HT1080 (cell line): ENCODE measurements at places on chromosomes 11 and 22. TPM values are rescaled to one million over a fixed set of nuclear protein-coding genes. Genes with fewer than 3 reads are reported as not detected.

GRCh38 chr11:70557742-70558485 is 159.6 kb downstream of the CTTN start:
- no peak for DNase-seq

DNA sequence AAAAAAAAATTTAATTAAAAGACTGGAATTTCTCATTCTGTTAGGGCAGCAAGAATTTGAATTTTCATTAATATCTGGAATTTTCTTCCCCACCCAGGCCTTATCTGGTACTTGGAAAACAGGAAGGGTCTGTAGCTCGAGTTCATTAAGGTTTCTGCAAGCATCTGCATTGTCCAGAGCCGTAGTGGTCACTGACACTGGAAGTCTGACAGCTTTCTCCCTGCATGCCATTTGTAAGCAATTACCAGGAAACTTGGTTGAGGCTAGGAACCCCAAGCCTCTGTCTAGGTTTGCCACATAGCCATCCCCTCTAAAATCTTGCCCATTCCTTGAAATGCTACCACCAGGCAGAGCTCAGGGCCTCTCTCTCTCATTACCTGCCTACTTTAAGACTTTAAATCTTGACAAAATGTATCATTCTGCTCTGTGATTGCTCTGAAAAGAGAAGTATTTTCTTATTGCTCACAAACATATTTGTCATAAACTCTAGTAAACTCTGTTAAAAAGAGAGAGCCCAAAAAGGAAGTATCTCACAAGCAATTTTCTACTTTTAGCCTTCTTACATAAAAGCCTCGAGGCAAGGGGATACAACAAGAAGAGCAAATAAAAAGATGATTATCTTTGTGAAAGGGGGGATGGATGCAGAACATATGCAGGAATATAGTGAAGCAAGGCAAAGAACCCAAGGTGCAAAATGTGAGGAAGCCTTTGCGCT is 5.5 kb upstream of the PGM2L1 start:
- no peak for DNase-seq

DNA sequence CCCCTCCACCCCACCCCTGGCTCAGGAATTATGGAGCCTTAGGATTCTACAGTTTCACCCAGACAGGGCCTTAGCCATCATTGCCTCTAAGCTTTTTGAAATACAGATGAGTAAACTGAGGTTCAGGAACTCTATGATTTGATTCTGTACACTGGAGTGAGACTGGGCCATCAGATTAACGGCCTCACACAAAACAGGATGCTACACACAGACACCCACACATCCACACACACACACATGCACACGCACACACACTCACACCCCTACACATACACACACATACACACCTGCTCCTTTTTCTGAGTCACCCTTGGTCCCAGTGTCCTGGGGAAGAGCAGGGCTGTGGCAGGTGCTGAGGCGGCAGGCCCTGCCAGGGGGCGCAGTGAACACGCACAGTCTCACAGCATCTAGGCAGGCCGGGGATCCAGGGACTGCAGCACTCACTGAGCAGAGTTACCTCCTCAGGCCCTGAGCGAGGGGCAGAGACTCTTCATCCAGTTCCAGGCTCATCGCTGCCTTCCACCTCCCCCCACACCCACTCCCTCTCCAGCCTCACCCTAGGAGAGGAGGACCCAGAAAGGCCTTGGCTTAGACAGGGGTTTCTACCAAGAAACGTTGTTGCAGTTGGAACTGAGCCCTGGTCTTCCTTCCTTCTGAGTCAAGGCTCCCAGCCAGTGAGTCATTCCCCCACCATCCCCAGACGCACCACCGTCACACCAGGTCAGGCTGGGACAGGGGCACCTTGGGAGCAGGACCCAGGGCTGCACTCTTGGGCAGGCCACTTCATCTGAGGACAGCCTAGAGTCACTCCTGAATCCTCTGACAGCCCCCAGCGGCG is 89.8 kb upstream of the PARVA start:
- peak; percentile 97 for DNase-seq

- no peak for DNase-seq
Measured at GRCh38 chr11:44877571-44878497, 72.8 kb downstream of the TP53I11 start.

DNA sequence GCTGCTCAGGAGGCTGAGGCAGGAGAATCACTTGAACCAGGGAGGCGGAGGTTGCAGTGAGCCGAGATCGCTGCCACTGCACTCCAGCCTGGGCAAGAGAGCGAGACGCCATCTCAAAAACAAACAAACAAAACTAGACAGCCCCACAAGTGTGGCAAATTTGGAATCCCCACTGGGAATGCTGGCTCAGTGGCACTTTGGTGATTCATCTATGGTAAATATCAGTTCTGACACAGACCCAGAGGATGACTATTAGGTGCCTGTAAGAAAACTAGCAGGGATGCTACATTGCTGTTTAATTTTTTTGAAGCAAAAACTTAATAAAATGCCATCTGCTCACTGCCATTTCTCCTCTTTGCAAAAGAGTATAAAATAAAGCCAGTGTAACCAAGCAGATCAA is 107.9 kb downstream of the NAT10 start:
- peak; percentile 40 for DNase-seq

DNA sequence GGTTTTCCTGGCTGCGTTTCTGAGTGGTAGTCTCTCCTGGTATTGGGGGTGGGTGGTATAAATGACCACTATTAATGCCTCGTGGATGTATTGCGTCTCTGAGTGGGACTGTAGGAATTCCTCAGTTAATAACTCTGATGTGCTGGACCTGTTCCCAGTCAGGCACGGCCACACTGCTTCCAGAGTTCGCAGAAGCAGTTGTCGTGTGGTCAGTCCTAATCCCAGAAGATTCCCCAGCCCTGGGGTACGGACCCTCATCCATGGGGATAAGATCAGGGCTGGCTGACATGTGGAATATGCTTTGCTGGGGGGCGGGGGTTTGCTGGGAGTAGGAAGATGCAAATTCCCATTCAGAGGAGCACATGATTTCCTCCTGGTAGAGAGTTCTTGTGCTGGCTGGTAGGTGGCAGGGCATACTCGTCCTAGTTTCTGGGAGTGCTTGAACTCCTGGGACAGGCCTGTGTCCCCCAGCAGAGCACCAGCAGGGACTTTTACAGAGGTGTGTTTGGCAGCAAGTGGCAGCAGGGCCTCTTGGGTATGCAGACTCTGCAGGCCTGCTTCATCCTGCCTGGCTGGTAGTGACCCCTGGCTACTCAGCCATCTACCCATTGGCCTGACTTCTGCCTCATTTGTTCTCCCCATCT is 157.4 kb downstream of the NAV2 start:
- DNase-seq, result no peak

DNA sequence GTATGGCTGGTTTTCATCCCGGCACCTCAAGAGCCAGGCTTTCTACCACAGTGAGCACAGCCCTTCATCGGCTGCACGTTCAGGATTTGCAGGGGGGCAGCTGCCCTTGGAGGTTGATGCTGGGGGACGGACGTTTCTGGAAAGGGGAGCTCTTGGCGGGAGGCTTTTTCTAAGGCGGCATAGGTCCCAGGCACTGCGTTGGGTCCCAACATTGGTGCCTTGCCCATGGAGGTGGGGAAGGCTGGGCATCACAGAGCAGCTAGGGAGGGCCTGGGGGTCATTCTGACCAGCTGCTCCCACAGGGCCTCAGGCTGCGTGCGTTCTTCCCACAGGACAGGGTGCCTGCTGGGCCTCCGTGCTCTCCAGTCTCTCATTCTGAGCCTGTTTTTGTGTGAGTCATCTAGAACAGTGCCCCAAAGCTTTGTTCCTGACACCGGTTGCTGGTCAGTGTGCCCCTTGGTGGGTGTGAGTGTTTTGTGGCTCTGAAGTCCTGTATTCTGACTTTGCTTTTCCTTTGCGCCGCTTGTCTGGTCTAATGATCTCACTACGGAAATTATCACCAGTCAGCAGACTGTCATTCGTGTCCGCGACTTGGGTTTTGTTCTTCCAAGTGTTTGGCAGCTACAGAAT is 275.9 kb downstream of the TBC1D22A start:
- no peak for DNase-seq

GRCh38 chr11:122803306-122803705 is 35.0 kb upstream of the CRTAM start:
- peak; percentile 93 for DNase-seq

DNA sequence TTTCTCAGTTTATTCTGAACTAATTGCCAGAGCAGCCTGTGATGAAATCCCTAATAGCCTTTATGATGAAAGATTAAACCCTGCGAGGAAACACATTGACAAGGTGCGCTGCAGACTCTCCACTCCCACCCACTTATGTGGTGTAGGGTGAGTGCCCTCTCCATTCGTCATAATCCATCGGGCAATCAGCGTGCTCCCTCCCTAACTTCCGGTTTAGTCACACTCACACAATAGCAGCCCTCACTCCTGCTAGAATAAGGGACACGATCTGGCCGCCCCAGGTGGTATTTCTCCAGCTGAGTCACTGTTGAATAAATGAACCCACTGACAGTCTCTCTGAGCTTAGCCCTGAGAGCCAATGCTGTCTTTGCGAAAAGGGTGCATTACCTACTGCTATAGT is 188.3 kb downstream of the OPCML start:
- peak; percentile 93 for DNase-seq

DNA sequence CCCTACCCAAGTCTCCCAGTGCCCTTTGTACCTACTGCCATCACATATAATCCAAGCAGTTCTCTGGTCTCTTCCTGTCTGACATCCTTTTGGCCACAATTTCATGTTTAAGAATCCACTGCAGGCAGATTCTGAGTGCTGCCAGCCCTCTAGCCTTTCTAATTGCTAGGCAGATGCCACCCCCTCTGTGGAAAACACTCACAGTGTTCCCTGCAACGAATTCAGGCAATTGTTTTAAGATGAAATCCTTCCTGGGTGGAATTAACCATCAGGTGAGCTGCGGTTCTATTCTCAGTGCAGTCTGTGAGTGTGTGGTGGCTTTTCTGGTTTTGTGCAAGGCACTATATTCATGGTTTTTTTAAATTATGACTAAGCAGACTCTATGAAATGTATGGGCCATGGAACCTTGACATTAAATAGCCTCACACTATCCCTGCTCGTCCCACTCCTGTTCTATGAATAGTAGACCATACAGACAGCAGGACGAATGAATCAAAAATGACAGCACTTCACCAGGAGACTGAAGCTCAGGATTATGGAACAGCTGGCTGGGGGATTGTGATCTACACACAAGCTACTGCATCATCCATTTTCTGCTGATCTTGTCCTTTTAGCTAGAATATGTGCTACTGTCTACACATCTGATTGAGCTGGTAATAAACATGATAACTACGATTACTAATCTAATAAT is 29.8 kb upstream of the BMAL1 start:
- DNase-seq, result no peak

GRCh38 chr11:10415817-10416392 is 39.2 kb upstream of the AMPD3 start:
- DNase-seq, result no peak

DNA sequence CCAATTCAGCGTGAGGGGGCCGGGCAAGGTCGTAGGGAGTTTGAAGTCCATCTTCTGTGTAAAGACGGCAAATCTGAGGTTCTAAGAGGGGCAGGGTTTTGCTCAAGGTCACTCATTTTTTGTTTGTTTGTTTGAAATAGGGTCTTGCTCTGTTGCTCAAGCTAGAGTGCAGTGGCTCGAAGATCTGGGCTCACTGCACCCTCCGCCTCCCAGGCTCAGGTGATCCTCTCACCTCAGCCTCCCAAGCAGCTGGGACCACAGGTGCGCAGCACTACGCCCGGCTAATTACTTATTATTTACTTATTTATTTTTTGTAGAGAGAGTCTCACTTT is 355 bp upstream of the AP1B1 start:
- no peak for DNase-seq

- no peak for DNase-seq
Measured at GRCh38 chr22:43308060-43308830, 34.9 kb downstream of the SCUBE1 start.

GRCh38 chr22:37449331-37450001 is 22.2 kb upstream of the ELFN2 start:
- no peak for DNase-seq

GRCh38 chr11:40170078-40170477 is 1289.4 kb downstream of the LRRC4C start:
- no peak for DNase-seq

DNA sequence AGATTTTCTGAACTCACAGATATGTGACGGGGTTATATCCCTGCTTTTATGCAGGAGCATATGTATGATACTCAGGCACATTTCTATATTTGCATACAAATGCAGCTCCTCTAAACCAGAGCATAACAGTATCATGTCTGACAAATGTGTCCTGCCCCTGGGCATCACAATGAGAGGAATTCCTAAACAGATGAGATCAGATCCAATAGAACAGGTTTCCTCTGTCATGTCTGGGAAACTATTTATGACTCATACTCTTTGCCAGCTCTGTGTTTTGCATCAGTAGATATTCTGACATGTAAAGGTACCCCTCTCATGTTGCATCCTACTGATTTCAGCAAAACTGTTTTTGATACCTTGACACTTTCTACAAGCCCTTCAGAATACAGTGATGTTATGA is 29.4 kb downstream of the SYT9 start:
- DNase-seq, result peak; percentile 70

GRCh38 chr11:44600839-44601383 is 35.4 kb downstream of the CD82 start:
- DNase-seq, result no peak

DNA sequence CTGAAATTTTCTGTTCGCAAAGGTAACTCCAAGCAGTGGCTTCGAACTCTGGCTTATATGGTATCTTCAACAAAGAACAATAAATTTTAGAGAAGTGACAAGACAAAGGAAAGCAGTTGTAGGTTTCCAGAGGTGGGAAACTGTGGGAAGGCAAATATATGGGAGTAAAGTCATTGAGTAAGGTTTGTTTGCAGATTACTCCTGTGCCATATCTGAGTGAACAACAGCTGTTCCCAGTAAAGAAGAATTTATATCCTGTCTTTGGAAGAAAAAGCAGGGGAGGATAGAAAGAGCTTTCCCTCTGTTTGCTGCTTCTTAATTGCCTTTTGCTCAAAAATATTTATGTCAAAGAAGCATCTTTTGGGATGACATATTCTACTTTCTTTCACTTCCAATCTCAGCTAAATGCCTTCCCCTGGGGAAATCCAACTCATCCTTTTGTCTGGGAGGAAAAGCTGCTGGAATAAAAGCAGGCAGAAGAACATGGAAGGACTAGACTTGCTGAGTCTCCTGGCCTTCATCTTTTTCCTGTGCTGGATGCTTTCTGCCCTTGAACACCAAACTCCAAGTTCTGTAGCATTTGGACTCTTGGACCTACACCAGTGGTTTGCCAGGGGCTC is 10.4 kb upstream of the RCN1 start:
- DNase-seq, result no peak

OR8U1 gene
- total RNA-seq, result not detected in 2 replicates

RPS6KA4 gene
- total RNA-seq, result 86.9 and 95.7 TPM in 2 replicates

TXN2 gene
- total RNA-seq, result 33.6 and 46.9 TPM in 2 replicates

RIMBP3B gene
- 0.05 and 0.30 TPM in 2 replicates for total RNA-seq

ARHGAP8 gene
- not detected in 2 replicates for total RNA-seq

C11orf16 gene
- total RNA-seq, result not detected in 2 replicates

PLEKHA7 gene
- 0.48 and 1.3 TPM in 2 replicates for total RNA-seq
